Left renal pelvis (tissue), 4 donors: ENCODE measurements at places on chromosomes 11 and 22. TPM values are rescaled to one million over a fixed set of nuclear protein-coding genes. Genes with fewer than 3 reads are reported as not detected.

GRCh38 chr11:73019449-73019848, 122.7 kb downstream of the FCHSD2 start:
- no peak for DNase-seq

- no peak for DNase-seq
Measured at GRCh38 chr11:119722281-119722794, 6.7 kb downstream of the NECTIN1 start.

GRCh38 chr11:110715541-110715940, 3.3 kb upstream of the ARHGAP20 start:
- DNase-seq: no peak

MGAT3 gene
- 22.4 TPM for polyA plus RNA-seq

OVOL1 gene
- 15.9 TPM for polyA plus RNA-seq

GRCh38 chr11:70711095-70711910, 313.0 kb downstream of the CTTN start:
- no peak for DNase-seq

LRRC10B gene
- 1.4 TPM for polyA plus RNA-seq

SULT4A1 gene
- polyA plus RNA-seq: 4.0 TPM

GRCh38 chr22:49979587-49980264, 19.2 kb downstream of the PIM3 start:
- no peak for DNase-seq

DNA sequence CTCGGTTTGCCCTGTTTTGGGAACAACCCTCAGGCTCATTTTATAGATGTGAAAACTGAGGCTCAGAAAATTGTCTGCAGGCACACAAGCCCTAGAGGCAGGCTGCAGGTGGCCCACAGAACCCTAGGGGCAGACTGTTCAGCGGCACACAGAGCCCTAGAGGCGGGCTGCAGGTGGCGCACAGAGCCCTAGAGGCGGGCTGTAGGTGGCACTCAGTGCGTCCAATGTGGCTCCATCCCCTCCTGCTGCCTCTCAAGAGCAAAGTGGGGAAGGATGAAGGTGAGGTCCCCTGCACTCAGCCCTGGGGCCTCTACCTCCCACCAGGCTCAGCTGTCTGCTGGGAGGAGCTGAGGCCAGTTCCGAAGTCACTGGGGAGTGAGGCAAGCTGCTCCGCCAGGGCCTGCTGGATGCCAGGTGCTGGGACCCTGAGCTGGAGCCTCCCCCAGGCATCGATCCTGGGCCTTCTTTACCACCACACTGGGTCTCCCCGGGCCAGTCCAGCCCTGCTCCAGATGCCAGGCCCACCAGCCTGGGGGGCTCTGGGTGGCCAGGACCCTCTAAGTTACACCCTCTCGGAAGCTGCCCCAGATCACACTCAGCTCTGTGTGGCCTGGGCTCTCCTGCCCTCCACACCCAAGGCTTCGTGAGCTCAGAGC, 2.3 kb downstream of the ACY3 start:
- no peak for DNase-seq

- DNase-seq: peak; percentile 49
Measured at GRCh38 chr11:61871158-61871597, 20.2 kb downstream of the FADS3 start.

DNA sequence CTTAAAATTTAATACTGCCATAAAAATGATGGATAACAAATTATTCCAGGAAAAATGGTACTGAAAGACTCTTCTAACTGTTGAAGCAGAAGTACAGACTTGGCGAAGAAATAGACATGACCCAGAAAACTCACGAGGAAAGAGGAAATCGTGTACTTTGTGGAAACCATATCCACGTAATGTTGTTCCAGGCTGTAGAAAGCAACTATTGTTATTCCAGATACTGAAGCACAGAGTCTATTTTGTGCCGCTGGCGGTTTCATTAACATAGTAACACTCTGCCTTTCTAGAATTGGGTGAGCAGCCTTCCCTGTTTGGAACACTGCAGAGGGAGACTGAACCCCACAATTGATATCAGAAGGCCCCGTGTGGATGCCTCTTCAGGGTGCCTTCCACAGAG, 310.6 kb downstream of the TBC1D22A start:
- no peak for DNase-seq

APOA1 gene
- 125 TPM for polyA plus RNA-seq

DAGLA gene
- polyA plus RNA-seq: 3.0 TPM

DNA sequence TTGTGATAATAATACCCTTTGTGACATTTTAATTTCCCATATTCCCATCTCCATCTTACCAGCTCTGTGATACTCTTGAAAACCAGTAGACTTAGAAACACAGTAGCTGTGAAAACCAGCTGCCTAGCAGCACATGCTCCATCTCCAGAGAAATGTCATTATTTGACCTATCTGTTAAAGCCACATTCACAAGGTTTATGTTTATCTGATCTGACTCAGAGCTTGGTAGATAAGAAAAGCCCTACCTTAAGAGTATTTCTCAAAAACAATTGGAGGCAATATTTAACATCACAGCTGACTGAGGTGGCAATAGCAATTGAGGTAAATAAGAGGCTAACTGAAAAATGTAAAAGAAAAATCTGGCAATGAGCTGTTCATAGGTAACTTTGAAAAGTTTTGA, 8.1 kb upstream of the ANO3 start:
- DNase-seq: no peak

SIRT3 gene
- polyA plus RNA-seq: 38.2 TPM

DNA sequence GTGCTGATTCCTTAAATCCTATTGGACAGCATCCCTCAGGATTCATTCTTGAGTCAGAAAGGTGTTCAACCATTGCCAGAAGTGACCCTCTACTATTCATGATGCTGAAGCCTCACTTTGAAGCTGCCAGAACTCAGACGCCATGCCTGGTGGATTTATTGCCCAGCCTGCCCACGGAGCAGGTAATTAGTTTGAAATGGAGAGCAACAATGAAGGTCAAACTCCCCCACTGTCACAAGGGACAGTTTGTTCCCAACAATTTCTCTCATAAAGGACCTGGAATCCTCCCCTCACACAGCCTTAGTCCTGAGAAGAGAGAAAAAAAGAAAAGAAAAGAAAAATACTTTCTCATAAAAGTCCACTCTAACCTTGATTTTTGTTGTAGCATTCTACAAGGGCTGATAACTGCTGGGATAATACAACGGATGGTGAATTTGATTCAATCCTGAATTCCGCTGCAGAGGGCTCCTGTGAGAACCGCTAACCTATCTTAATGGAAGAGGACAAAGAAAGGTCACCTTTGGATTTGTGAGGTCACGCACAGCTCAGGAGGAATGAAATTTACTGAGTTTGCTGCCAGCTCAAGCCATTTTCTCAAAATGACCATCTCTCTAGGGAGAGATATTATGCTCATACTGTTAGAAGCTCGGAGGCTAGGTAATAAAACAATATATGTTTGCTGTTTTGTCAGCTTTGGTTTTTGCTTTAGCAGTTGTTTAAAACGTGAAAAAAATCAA, 161.6 kb upstream of the SYN3 start:
- no peak for DNase-seq

DNA sequence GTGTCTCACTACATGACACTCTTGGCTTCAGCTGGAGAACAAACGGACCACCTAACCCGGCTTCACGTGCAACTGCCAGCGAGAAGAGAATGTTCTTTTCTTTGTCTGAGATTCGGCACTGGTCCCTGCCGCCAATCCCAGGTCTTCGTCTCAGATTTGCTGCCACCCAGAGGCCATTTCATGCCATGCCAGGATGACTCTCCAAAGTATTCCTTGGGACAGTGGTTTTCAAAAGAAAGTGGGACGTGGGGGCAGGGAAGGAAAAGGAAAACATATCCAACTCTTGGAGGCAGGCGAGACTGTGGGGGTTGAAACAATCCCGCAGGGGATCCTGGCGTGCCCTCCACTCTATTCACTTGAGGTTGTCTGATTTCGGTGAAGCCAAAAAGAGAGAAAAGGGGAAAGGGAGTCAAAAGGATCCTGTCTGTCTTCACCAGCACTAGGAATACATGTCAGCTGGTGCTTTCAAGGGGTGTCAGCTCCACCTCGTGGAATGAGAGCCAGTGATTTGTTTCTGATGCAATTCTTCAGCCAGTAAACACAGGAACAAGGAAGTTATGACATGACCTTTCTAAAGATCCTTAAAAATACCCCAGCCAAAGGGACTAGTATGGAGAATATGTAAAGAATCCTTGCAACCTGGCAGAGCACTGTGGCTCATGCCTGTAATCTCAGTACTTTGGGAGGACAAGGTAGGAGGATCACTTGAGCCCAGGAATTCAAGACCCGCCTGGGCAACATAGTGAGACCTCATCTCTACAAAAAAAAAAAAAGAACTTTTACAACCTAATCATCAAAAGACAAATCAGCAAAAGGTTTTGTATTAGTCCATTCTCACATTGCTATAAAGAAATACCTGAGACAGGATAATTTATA, 41.0 kb upstream of the APLNR start:
- no peak for DNase-seq

DNA sequence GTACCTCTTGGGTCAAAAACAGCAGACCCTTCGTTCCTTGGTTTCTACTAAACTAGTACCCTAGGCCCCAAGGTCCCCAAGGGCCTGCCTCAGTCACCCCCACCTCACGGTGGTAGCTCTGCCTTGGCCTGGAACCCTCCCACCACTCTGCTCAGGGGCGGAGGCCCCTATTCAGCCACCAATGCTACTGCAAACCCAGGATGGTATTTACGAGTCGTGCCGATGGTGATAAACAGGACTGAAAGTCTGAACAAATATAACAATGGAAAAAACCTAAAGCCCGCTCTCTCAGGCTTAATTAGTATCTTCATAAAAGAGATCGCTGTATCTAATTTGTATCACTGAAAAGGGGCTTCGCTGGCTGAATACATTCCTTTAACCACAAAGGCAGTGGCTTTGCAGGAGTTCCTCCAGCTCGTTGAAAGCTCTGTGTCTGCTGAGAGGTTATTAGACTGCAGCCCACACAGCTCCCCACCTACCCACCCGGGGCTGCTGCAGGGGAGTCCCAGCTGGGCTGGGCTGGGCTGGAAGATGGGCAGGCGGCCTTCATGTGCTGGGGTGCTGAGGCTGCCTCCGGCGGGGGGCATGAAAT, 15.2 kb downstream of the SHISAL1 start:
- no peak for DNase-seq

DNA sequence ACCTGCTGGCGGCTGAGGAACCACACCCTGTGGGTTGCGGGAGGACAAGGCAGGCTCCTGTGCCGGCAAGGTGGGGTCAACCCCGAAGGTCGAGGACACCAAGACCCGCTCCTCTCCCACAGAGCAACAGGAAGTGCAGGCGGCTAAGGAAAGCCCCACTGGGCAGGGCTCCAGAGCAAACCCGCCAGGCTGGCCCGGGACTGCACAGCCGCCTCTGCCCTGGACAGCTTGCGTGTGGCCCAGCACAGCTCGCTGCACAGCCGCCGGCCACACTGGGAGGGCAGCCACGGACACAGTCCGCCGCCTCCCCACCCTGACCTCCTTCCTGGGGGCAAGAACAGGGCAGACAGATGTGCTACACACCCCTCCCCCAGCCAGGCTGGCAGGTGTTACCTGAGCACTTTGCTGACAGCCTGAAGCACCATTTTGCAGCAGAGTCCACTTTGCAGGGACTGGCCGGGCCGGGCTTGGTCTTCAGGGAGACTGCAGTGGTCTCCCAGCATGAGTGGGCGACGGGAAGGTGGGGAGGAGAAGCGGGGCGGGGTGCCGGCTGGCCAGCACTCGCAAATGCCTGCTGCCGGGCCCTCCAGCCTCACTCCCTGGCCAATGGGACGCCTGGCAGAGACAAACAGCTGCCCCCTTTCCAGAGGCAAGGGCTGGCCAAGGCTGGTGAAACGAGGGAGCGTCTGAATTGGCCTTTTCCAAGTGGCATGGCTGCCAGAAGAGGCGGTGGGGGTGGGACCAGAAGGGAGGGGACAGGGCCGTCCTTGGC, at the start of gene MOB2:
Gene MOB2, minus strand, starts transcription at position 726 of the 772 bp plus-strand sequence. Its CDS starts 223 bp downstream, at position 503.
- no peak for DNase-seq

- no peak for DNase-seq
Measured at GRCh38 chr11:130772266-130773227, 143.7 kb downstream of the SNX19 start.

DNA sequence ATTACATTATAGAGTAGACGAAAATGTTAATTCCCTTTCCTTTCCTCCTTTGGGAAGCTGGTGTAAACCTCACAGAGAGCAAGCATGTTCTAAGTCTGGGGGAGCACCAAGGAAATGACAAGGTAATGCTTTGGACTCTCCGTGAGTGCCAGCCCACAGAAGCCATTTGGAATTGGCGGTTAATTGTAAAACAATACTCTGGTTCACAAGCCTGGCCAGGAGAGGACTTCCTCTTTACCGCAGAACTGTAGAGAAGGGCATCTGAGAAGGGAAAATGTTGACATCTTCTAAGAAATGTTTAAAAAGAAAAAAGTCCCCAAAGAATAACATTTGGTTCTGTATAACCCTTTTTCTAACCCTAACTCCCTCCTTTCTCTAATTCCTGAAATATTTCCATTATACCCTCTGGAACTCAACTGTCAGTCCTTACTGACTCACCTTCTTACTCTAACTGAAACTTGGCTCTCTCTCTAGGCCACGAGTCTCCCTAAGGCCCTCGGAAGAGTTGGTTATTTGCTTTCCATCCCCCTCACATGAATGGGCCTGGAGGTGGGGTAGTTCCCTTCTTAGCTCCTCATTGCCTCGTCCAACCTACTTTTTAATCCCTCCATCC, 379.8 kb downstream of the SOX6 start:
- DNase-seq: no peak

GRCh38 chr11:128214263-128214662, 373.1 kb downstream of the ETS1 start:
- DNase-seq: no peak

DNA sequence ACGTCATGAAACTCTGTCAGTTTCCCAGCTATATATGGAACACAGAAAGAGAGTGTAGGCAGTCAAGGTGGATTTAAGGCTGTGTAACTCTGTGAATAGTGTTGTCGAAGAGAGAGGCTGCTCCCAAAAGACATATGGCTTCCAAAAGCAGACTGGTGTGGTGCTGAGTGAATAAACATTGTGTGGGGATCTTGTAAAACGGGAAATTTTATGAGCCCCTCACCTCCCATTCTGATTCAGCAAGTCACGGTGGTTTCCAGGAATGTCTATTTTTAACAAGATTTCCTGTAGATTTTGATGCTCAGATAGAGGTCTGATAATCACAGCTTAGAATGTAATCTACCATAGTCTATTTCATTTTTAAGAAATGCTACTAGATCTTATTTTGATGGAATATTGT, 67.9 kb downstream of the SESN3 start:
- no peak for DNase-seq

DNA sequence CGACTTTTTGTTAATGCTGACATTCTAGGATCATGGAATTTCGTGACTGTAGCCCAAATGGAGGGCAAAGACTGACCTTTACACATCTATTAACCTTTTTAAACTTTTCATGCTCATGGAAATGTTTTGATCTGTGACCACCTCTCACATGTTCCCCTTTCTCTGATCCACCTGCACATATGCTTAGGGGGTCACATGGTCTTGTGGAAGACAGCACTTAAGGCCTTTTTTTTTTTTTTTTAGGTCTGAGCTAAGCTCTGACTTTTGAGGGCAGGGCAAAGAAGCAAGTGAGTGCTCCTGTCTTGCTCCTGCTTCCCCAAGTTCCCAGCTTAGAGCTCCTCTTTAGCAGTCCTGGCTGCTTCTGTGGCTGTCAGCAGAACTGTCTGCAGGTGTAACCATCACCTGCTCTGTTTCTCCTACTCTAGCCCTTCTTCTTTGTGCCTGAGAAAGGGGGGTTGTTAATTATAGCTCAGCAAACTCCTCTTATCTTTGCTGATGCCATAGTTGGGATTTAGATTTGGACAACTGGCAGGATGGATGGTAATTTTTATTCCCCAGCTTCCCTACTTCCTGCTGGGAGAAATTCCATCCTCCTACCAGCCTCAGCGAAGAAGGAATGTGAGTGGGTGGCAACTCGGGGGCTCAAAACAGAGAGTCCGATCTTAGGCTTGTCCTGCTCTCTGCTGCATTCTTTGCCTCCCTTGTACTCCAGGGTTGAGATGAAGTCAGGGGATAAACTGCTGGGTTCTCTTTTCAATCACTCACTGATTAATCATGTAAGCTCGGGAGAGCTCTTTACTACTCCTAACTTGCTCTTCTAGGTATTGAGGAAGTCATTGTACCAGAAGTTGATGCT, 64.4 kb downstream of the GRAMD1B start:
- DNase-seq: no peak
